ENCODE measurements at places on chromosomes 2 and 18.

GRCh38 chr2:148653437-148653836 lies 8.9 kb downstream of the EPC2 start:
- DNase-seq = no peak

DNA sequence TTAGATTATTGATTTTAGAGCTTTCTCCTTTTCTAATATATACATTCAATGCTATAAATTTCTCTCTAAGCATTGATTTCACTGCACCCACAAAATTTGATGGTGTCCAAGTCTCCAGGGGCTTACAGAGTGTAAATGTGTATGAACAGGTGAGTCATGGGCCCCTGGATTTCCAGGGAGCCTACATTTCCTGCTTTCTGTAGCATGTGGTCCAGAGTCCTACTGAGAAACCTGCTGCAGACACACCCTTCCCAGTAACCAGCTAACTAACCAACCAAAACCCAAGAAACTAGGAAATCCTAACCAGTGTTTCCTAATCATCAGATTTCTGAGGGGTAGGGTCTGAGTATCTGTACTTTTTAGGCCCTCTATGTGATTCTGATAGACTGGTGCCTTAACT lies 39.5 kb upstream of the TANC1 start:
- no peak for DNase-seq

DNA sequence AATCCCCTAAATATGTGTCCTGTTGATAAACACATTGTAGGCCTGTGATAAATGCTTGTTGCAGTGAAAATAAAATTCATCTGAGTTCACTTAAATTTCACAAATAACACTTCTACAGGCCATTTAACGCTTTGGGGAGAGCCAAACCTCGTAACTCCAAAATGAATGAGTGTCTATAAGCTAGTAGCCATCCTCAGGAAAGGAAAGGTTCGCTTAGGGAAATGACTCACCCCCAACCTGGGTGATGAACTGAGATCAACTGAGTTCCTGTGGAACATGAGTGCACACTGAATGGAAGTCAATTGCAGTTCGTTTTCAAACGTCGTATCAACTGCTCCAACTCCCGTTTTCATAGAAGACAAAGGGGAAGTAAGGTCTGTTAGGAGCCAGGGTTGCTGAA lies 527.6 kb upstream of the ID2 start:
- no peak for DNase-seq

- DNase-seq = no peak
These were observed 253.3 kb upstream of the TANK start for GRCh38 chr2:160906878-160907277.

DNA sequence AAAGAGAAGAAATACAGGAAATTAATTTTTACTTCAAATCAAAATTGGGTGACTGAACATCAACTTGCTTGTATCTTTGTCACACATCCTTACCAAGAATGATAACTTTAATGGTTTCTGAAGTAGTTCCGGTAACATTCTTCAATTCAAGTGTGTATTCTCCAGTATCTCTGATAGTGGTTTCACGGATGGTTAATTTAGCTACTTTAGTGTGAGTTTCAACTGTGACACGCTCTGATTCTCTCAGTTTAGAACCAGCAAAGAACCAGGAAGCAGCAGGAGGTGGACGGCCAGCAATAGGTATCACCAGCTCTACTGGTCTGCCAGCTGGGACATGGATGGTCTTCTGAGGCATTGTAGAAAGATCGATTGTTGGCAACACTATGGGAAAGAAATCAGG lies 62.3 kb downstream of the PLEKHA3 start:
- DNase-seq = no peak

Data from CD4-positive, alpha-beta T cell treated with Interleukin-1 beta for 1 hour (primary cell).